Stimulated activated CD8-positive, alpha-beta memory T cell treated with anti-CD3 and anti-CD28 coated beads, Interleukin-4, amount 100 ng/mL, for 1 hour (primary cell): ENCODE measurements at places on chromosomes 13 and 19.

GRCh38 chr13:24699541-24699940 lies 19.3 kb downstream of the ATP12A start:
- no peak for DNase-seq

- no peak for DNase-seq
Measured at GRCh38 chr19:49546825-49547565, 19.2 kb downstream of the RCN3 start.

GRCh38 chr13:42041011-42041683 lies 7.3 kb upstream of the DGKH start:
- DNase-seq: no peak

GRCh38 chr13:39575641-39576238 lies 27.3 kb downstream of the LHFPL6 start:
- no peak for DNase-seq

GRCh38 chr13:32039528-32039927 lies 8.0 kb downstream of the FRY start:
- DNase-seq: no peak

DNA sequence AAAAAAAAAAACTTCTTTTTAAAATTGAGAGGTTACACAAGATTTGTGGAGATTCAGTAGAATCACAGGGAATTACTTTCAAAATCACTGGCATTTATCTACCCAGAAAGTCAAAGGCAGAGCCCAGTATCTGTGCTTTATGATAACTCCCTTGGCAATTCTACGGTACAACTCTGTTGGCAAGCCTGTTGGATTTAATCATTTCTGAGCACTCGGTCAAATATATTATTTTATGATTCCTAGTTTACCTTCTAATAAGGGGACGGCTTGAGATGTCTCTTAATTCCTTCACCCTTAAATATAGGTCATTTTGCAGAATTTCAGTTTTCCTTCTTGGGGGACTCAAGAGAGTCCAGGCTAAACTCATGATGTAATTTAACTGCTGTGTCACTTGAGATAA lies 987.6 kb downstream of the EFNB2 start:
- DNase-seq: no peak

GRCh38 chr13:87661471-87661870 lies 9.7 kb upstream of the SLITRK5 start:
- no peak for DNase-seq

GRCh38 chr19:3572855-3573161 lies at the start of gene HMG20B:
TSS of gene HMG20B (plus strand) at chr19:3572944. CDS start at chr19:3573310, 366 bp downstream.
- no peak for DNase-seq

DNA sequence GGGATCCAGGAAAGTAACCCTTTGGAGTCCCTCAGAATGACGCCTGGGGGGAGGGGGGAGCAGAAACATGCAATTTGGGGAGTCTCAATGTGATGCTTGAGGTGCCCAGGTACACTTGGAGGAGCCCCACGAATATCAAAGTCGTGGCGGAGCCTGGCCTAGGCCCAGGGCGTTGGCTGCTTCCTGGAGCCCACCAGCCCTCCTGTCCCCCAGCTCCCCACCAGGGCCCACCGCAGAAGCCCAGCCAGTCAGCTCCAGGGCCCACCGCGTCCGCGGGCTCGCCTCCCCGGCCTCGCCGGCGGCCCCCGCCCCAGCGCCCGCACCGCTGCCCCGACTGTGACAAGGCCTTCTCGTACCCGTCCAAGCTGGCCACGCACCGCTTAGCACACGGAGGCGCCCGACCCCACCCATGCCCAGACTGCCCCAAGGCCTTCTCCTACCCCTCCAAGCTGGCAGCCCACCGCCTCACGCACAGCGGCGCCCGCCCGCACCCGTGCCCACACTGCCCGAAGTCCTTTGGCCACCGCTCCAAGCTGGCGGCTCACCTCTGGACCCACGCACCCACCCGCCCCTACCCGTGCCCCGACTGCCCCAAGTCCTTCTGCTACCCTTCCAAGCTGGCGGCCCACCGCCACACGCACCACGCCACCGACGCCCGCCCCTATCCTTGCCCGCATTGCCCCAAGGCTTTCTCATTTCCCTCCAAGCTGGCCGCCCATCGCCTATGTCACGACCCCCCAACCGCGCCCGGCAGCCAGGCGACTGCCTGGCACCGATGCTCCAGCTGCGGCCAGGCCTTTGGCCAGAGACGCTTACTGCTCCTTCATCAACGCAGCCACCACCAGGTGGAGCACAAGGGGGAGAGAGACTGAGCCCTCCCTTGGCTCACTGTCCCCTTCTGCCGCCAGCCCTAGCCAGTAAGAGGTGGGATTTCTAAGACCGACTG lies 2.1 kb downstream of the ZNF575 start:
- no peak for DNase-seq

DNA sequence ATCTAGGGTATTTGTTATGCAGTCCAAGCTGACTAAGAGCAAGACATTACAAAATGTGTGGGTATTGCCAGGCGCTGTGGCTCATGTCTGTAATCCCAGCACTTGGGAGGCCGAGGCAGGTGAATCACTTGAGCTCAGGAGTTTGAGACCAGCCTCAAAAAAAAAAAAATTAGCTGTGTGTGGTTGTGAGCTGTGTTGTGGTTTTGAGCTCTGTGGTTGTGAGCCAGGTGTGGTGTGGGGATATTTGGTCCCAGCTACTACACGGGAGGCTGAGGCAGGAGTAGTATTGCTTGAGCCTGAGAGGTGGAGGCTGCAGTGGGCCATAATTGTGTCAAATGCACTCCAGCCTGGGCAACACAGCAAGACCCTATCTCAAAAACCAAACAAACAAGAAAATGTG lies 5.6 kb upstream of the KEAP1 start:
- no peak for DNase-seq

- no peak for DNase-seq
Measured at GRCh38 chr13:33264620-33264978, 21.0 kb downstream of the STARD13 start.

GRCh38 chr13:39765801-39766463 lies 110.5 kb downstream of the COG6 start:
- no peak for DNase-seq

DNA sequence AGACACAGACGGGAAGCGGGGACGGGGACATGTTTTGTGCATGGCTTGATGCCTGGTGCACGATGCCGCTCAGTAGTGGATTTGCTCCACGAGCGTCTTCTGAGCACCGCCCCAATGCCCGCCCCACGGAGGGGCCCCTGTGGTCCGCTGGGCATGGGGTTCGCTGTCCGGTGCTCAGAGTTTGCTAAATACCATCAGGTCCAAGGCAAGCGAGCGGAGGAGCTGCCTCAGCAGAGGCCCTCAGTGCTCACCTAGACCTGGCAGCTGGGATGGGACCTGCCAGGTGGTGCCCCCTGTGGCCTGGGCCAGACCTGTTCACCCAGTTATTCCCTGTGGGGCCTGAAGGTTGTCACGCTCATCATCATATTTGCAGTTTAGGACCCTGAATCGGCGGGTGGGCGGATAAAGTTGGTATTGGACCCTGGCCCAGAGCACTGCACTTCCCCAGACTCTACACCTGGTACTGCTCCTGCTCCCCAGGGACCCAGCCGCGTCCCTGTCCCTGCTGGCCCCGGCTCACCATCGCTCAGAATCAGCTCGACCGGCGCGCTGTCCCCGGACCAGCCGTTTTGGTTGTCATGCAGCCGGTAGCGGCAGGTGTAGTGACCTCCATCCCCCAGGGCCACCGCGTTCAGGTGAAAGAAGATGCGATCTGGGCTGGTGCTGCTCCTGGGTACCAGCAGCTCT lies 2.3 kb downstream of the A1BG start:
- no peak for DNase-seq

- DNase-seq: peak; percentile 21
Measured at GRCh38 chr19:1295169-1296012, 9.7 kb downstream of the EFNA2 start.

DNA sequence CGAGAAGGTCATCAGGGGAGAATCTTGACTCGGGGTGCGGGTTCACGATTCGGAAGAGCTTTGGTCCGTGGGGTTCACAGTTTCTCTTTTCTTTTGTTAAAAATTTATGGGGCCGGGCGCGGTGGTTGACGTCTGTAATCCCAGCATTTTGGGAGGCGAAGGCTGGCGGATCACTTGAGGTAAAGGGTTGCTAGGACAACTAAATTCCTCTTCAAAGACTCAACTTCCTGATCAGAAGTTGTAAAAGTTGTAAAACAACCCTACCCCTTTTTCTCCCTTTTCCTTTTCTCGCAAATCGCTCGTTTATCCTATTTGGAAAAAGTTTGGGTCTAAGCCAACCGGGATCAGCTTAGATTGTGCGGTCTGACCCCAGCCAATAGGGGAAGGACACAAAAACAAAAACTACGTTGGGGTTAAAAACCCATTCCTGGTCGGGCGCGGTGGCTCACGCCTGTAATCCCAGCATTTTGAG lies 673 bp downstream of the ZNF486 start:
- DNase-seq: no peak
